Left lung (tissue), 14 donors: ENCODE measurements at places on chromosomes 11 and 22. TPM values are rescaled to one million over a fixed set of nuclear protein-coding genes. Genes with fewer than 3 reads are reported as not detected.

DNA sequence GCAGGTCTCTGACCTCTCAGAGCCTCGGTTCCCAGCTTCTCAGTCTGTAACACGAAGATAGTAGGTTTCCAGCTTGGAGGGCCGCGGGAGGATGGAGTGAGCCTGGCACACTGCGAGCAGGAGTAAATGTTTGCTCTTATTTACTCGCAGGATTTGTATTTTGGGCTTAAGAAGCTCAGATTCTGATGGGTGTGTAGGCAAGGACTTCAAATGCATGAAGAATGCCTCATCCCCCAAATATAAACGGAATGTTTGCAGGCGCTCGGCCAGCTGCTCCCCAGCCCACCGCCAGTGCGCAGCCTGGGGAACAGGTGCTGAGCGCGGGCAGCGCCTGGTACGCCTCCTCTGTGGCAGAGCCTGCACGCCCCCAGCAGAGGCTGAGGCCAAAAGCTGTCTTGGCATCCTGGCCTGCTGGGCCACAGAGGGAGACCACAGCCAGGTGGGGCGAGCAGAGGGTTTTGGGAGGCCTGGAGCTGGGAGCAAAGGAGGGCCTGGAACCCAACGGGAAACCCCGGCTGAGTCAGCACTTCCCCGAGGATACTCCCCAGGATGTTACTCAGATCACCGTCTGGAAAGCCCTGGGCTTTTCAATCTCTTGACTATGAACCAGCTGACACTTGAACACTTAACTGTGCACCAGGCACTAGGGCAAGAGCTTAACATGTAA is 9.4 kb downstream of the EHD1 start:
- DNase-seq, result no peak

DNA sequence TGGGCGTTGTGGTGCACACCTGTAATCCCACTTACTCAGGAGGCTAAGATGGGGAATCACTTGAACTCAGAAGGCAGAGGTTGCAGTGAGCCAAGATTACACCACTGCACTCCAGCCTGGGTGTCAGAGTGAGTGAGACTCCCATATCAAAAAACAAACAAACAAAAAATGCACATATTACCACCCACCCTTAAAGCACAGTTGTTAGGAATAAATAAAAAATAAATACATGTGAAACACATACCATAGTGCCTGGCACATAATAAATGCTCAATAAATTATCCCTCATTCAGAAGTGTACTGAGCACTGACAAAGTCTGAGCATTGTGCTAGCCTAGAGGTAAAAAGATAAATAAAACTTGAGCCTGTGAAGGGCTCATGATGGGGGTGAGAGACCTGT is 9.0 kb upstream of the JAML start:
- no peak for DNase-seq

DNA sequence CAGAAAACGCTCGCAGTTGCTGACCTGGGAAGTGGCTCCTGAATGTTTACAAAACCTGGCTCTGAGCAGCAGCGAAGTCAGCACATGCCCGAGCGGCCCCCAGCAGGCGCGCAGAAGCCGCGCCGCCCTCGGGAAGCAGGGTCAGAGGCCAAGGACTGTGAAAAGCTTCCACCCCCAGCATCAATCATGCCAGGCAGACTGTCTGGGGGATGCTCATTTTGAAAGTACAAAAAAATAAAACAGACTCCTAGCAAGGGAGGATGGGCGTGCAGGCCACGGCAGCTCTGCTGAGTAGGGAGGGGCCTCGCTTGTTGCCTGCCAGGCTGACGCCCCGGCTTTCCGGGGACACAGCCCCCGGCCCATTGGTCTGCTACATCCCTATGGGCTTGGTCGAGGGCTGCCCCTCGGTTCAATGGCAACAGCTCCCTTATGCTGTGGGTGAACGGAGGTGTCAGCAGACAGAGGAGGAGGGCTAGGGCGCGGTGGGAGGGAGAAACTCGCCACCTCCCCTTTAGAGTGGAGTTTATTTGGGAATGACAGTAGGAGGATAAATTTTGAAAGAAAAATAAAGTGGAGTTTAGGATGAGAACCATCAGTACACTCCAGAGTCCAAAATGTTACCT is 37.7 kb upstream of the GNB1L start:
- DNase-seq, result no peak

PATE4 gene
- polyA plus RNA-seq, result not detected
